ENCODE measurements at places on chromosomes 1 and 21. TPM values are rescaled to one million over a fixed set of nuclear protein-coding genes. Genes with fewer than 3 reads are reported as not detected.

HES3 gene
- not detected for total RNA-seq

CHRM3 gene
- total RNA-seq = 14.7 TPM

KCNN3 gene
- 2.6 TPM for total RNA-seq

POLR3C gene
- total RNA-seq = 22.8 TPM

PDPN gene
- 5.5 TPM for total RNA-seq

GRCh38 chr1:184530226-184530625 lies 143.4 kb downstream of the C1orf21 start:
- no peak overlapping the region for H3K27ac ChIP-seq
- peaks cover 37% of the 10 kb centered on the region for H3K4me1 ChIP-seq
- no peaks in the 10 kb centered on the region for H3K36me3 ChIP-seq
- H3K27me3 ChIP-seq = no peaks in the 10 kb centered on the region
- H3K4me3 ChIP-seq = no peak overlapping the region

GRCh38 chr1:202956969-202957368 lies 1.1 kb downstream of the ADIPOR1 start:
- peak overlapping the region; percentile 93 for H3K4me3 ChIP-seq
- no peak for DNase-seq
- H3K4me1 ChIP-seq = peaks cover 60% of the 10 kb centered on the region
- H3K27ac ChIP-seq = peak overlapping the region; percentile 95
- H3K27me3 ChIP-seq = no peaks in the 10 kb centered on the region
- no peaks in the 10 kb centered on the region for H3K36me3 ChIP-seq

DNA sequence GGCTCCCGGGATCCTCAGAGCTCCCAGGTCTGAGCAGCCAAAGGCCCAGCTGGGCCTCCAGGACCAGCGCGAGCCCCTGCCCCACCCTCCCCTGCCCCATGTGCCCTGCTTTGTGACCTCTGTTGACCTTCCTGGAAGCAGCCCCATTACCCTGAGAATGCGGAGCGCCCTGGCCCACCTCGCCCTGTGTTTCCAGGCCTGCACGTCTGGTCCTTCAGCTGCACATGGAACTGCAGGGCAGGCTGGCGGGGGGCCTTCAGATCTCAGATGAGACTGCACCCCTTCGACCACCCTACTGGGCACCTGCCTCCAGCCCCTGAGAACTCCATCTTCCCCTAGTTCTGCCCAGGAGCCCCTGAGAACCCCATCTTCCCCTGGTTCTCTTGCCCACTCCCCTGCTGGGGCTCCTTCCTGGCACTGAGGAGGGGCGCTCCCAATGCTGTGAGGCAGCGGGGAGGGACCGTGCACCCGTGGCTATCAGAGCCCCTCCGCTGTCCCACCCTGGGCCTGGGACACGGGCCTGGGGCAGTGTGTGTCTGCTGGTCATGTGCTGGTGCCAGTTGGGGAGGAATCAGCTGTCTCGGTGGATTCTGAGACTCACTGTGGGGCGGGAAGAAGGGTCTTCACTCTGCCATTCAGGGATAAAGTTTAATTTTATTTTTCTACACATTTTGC lies 25.1 kb downstream of the TMEM201 start:
- no peaks in the 10 kb centered on the region for H3K4me1 ChIP-seq
- H3K36me3 ChIP-seq = no peaks in the 10 kb centered on the region
- DNase-seq = no peak
- no peak overlapping the region for H3K27ac ChIP-seq

DNA sequence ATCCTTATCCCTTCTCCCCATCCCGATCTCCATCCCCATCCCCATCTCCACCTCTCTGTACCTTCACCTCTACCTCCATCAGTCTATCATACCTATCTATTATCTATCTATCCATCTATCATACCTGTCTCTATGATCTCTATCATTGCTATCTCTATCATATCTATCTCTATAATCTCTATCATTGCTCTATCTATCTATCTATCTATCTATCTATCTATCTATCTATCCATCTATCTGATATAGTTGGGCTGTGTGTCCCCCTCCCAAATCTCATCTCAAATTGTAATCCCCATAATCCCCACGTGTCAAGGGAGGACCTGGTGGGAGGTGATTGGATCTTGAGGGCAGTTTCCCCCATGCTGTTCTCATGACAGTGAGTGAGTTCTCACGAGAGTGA lies 97.9 kb upstream of the PAXBP1 start:
- H3K36me3 ChIP-seq = no peaks in the 10 kb centered on the region
- no peak for DNase-seq
- no peaks in the 10 kb centered on the region for H3K27me3 ChIP-seq
- H3K4me1 ChIP-seq = no peaks in the 10 kb centered on the region
- H3K4me3 ChIP-seq = no peak overlapping the region

GRCh38 chr1:235149824-235150223 lies 11.2 kb downstream of the RBM34 start:
- peaks cover 85% of the 10 kb centered on the region for H3K36me3 ChIP-seq
- no peak overlapping the region for H3K4me3 ChIP-seq
- no peak overlapping the region for H3K27ac ChIP-seq
- no peak for DNase-seq
- no peaks in the 10 kb centered on the region for H3K27me3 ChIP-seq

DNA sequence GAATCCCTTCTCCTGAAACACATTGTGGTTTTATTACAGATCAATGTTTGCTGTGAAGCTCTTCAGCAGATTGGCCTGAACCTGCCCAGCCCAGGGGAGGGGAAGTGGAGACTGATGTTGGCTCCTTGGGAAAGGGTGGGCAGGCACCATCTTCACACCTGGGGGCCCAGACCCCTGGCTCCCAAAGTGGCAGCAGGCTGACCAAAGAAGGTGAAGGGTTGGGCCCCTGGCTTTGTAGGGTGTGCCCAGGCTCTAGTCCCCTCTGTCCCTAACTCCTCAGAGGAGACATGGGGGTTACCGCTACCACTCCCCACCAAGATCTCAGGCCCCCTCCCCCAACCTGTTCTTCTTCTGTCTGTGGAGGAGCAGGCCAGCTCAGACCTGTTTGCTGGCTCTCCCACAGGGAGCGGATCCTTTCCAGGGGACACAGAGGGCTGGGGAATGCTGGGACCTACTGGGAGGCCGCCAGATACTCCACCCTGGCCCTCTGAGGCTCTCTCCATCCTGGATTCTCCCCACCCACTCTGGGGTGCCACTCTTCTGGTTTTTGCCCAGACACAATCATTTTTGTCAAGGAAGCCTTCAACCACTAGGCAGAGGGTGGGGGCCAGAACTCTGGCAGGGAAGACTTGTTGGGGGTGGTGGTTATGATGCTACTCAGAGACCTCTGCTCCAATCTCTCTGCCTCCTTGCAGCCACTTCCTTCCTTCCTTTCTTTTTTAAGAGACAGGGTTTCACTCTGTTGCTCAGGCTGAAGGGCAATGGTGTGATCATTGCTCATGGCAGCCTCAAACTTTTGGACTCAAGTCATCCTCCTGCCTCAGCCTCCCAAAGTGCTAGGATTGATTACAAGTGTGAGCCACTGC lies 5.0 kb upstream of the EFNA3 start:
- no peak overlapping the region for H3K27ac ChIP-seq
- H3K36me3 ChIP-seq = no peaks in the 10 kb centered on the region
- peaks cover 17% of the 10 kb centered on the region for H3K4me1 ChIP-seq
- no peaks in the 10 kb centered on the region for H3K27me3 ChIP-seq
- H3K4me3 ChIP-seq = no peak overlapping the region

GRCh38 chr1:66444438-66445265 lies 89.3 kb upstream of the SGIP1 start:
- H3K4me1 ChIP-seq = peaks cover 18% of the 10 kb centered on the region
- H3K27me3 ChIP-seq = no peaks in the 10 kb centered on the region
- no peak for DNase-seq

DNA sequence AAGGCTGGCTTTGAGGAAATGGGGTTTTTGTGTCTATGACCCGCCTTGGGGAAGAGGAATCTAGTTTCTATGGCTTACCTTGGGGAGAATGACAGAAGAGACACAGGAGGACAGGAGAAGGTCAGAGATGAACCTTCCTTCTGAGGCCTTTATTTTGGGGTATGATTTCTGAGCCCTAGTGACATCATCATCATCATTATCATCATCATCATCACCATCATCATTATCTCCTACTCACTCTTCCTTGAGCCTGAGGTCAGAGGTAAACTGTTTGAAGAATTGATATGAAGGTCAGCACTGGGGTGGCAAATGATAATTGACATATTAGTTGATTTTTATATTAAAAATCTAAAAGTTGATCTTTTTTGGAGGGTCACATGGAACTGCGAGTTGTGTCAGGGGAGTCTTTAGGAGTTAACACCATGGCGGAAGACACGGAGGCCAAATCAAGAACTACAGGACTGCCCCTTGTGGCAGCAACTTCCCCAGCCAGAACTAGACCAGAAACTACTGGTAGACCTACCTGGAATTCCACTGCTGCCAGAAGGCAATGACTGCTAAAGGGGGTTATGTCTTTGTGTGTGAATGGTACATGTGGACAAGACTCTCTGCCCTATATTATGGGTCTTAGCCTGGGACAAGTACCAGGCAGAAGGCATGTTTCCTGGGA lies 49.8 kb upstream of the WLS start:
- DNase-seq = no peak
- H3K4me1 ChIP-seq = no peaks in the 10 kb centered on the region
- no peak overlapping the region for H3K27ac ChIP-seq
- no peaks in the 10 kb centered on the region for H3K27me3 ChIP-seq
- H3K36me3 ChIP-seq = no peaks in the 10 kb centered on the region
- H3K4me3 ChIP-seq = no peak overlapping the region

DNA sequence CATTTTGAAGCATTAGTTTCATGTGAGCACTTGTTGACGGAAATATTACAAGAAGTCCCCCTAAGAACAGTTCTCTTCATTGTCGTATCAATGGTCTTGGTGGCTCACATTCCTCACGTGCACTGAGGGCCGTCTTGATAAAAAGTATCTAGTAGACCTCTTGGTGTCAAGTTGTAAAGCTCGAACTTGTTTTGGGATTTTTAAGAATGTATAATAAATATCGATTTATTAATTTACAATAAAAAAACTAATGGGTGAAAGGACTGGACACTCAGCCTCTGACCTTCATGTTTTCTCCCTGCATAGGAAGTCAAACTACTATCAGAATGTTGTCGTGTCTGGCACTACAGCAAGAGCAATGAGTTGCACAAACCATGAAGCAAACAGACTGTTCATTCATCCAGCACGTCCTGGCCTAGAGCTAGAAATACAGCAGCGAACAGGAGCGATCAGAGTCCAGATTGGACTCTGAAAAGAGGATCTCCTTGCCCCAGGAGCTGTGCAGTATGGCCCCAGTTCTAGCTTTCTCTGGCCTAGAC lies 319.2 kb downstream of the SMYD3 start:
- no peaks in the 10 kb centered on the region for H3K36me3 ChIP-seq
- H3K4me1 ChIP-seq = no peaks in the 10 kb centered on the region
- no peak overlapping the region for H3K27ac ChIP-seq
- H3K4me3 ChIP-seq = no peak overlapping the region

- no peaks in the 10 kb centered on the region for H3K36me3 ChIP-seq
- H3K27me3 ChIP-seq = peaks cover 40% of the 10 kb centered on the region
- no peak overlapping the region for H3K4me3 ChIP-seq
- no peak for DNase-seq
Measured at GRCh38 chr1:24318615-24319311, 394 bp upstream of the GRHL3 start.

- peaks cover 5% of the 10 kb centered on the region for H3K27me3 ChIP-seq
- H3K36me3 ChIP-seq = no peaks in the 10 kb centered on the region
- DNase-seq = no peak
- peaks cover 2% of the 10 kb centered on the region for H3K4me1 ChIP-seq
Measured at GRCh38 chr21:21003701-21004100, 5.5 kb downstream of the NCAM2 start.

DNA sequence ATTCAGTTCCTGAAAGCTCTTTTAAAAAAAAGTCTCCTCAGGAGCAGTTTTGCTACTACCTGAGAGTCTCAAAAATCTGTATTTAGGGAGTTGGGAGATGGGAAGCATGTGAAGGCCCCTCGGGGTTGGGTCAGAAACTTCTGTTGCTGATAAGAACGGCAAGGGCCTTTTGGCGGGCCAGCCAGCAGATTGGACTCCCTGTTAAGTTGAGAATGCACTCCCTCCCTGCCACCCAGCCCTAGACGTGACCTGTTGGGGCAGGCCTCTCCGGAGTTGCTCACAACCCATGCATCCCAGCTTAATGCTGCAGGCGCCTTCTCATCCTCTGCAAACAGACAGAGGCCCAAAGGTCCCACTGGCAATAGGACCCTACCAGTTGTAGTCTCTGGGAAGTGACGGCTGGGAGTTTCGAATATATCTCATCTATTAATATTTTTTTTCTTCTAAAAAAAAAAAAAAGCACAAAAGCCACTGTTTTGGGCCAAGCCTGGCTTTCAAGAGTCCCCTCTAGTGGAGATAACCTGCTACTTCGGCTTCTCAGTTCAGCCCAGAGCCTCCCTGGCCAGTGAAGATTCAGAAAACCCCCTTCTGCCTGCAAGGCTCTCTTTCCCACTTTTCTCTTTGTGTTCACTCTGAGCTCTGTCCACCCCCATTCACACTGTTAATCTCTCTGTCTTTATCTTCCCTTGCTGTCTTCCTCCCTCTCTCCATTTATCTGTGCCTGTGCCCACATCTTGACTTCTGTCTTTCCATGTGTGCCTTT lies 5.3 kb downstream of the PLXNA2 start:
- no peaks in the 10 kb centered on the region for H3K27me3 ChIP-seq
- H3K36me3 ChIP-seq = no peaks in the 10 kb centered on the region
- no peak overlapping the region for H3K4me3 ChIP-seq
- peaks cover 12% of the 10 kb centered on the region for H3K4me1 ChIP-seq
- no peak for DNase-seq

- H3K4me3 ChIP-seq = no peak overlapping the region
- no peaks in the 10 kb centered on the region for H3K4me1 ChIP-seq
- no peaks in the 10 kb centered on the region for H3K36me3 ChIP-seq
- no peaks in the 10 kb centered on the region for H3K27me3 ChIP-seq
Measured at GRCh38 chr1:234000557-234001041, 96.1 kb downstream of the SLC35F3 start.

DNA sequence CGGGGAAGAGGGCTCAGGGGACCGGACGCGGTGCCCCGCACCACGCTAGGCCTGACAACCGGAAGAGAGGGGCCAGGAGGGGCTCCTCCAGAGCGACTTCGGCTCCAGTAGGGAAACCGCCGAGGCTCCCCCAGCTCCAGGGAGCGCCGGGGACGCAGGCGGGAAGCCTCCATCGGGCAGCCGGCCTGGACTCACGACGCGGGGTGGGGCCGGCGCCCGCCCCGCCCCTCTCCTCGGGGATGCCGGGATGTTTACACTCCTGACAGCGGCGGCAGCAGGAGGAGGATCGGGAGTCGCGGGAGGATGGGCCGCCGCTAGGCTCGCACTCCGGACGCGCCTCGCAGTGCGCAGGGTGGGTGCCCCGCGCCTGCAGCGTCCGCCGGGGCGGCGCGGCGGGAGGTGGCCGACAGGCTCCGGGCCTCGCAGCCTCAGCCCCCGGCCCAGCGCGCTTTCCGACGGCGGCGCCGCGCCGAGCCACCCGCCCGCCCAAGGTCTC lies at the start of gene NEK7:
Gene NEK7 (plus strand): TSS at position 254 of the 496 bp plus-strand sequence. CDS start 75,583 bp downstream, outside the sequence.
- no peaks in the 10 kb centered on the region for H3K36me3 ChIP-seq
- no peaks in the 10 kb centered on the region for H3K27me3 ChIP-seq
- peak; percentile 89 for DNase-seq

- DNase-seq = no peak
- H3K36me3 ChIP-seq = no peaks in the 10 kb centered on the region
- no peaks in the 10 kb centered on the region for H3K27me3 ChIP-seq
- no peaks in the 10 kb centered on the region for H3K4me1 ChIP-seq
Measured at GRCh38 chr21:46604975-46605766, at the start of gene S100B. TSS of gene S100B (minus strand) at chr21:46605082. CDS start at chr21:46602415, 2,667 bp downstream.

GRCh38 chr1:63230722-63231121 lies 91.6 kb upstream of the FOXD3 start:
- H3K4me1 ChIP-seq = no peaks in the 10 kb centered on the region
- H3K36me3 ChIP-seq = no peaks in the 10 kb centered on the region
- H3K27ac ChIP-seq = no peak overlapping the region
- no peaks in the 10 kb centered on the region for H3K27me3 ChIP-seq
- DNase-seq = no peak

GRCh38 chr1:27342778-27343638 lies 1.2 kb downstream of the SYTL1 start:
- peak overlapping the region; percentile 68 for H3K27ac ChIP-seq
- DNase-seq = peak; percentile 67
- peaks cover 15% of the 10 kb centered on the region for H3K4me1 ChIP-seq

All from transverse colon (tissue), 4 donors.